ENCODE measurements at places on chromosomes 12 and 14. TPM values are rescaled to one million over a fixed set of nuclear protein-coding genes. Genes with fewer than 3 reads are reported as not detected.

The CORO1C gene
- total RNA-seq, result 35.6 TPM

The ACVRL1 gene
- not detected for total RNA-seq

The POTEG gene
- total RNA-seq, result not detected

The IL26 gene
- total RNA-seq, result 0.53 TPM

- no peaks in the 10 kb centered on the region for H3K27me3 ChIP-seq
- H3K4me3 ChIP-seq, result no peak overlapping the region
- H3K4me1 ChIP-seq, result no peaks in the 10 kb centered on the region
- H3K27ac ChIP-seq, result no peak overlapping the region
Observed at GRCh38 chr14:68440820-68441219, 352.0 kb downstream of the ZFP36L1 start.

DNA sequence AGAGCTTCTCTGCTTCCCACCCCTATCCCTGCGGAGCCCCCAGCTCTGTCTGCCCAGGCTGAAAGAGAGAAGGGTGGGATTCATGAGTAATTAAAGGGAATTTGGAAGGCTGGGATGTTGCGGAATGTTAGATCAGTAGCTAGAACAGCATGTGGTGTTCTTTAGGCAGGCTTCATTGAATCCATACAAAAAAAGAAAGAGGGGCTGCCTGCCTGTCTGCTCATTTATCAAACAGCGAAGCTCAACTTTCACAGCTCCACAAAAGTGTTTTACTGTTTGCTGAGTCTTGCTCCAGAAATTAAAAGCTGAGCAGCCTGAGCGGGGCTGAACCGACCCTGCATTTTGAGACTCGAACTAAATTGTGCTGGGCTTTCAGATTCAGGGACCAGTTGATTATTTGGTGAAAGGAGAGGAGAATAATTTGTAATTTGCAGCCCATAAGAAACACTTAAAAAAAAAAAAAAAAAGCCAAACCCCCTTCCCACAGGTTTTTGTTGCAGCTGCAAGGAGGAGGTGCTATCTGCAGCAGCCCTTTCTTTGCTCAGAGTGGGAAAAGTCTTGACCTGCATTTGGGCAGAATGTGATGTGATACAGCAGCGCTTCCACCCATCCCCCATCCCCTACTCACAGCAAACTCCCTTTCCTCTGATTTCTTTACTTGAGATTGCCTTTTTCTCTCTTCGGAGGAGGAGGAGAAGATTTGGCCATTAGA, 89.7 kb downstream of the RFX4 start:
- no peak for DNase-seq
- H3K27me3 ChIP-seq, result peaks cover 28% of the 10 kb centered on the region
- no peaks in the 10 kb centered on the region for H3K4me1 ChIP-seq
- H3K4me3 ChIP-seq, result no peak overlapping the region
- H3K27ac ChIP-seq, result no peak overlapping the region

GRCh38 chr12:19498099-19498498, 58.8 kb downstream of the AEBP2 start:
- peaks cover 26% of the 10 kb centered on the region for H3K4me1 ChIP-seq
- no peak for DNase-seq
- H3K4me3 ChIP-seq, result peak overlapping the region; percentile 6
- no peaks in the 10 kb centered on the region for H3K27me3 ChIP-seq
- peaks cover under 1% of the 10 kb centered on the region for H3K36me3 ChIP-seq
- H3K27ac ChIP-seq, result peak overlapping the region; percentile 73

DNA sequence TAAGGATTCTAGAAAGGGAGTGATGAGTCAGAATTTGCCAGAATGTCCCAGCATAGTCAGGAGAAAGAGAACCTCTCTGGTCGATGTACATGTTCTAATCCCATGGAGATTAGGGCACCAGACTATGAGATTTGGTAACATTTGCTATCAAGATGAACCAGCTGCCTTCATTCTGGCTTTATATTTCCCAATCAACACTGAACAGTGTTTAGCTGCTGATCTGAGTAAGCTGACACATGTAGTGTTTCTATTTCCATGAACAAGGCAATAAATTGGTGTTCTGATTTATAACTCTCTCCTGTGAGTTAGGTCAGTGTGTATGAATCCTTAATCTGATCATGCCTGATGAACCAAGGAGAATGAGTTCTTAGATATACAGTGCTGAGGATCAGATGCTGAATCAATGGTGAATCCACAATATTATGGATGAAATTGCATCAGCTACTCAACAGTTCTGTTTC, 158.0 kb upstream of the AMIGO2 start:
- peak overlapping the region; percentile 58 for H3K4me3 ChIP-seq
- H3K36me3 ChIP-seq, result peaks cover 11% of the 10 kb centered on the region
- DNase-seq, result no peak

GRCh38 chr14:31122921-31123320, 84.7 kb downstream of the HECTD1 start:
- peaks cover 24% of the 10 kb centered on the region for H3K4me1 ChIP-seq
- H3K4me3 ChIP-seq, result no peak overlapping the region

All from activated T-cell treated with anti-CD3 and anti-CD28 coated beads, Interleukin-2, amount 50 U/mL, for 72 hours (primary cell).